ACHN (cell line): ENCODE measurements at places on chromosomes 5 and 9.

GRCh38 chr5:109788596-109788995, 98.9 kb downstream of the MAN2A1 start:
- DNase-seq: no peak

DNA sequence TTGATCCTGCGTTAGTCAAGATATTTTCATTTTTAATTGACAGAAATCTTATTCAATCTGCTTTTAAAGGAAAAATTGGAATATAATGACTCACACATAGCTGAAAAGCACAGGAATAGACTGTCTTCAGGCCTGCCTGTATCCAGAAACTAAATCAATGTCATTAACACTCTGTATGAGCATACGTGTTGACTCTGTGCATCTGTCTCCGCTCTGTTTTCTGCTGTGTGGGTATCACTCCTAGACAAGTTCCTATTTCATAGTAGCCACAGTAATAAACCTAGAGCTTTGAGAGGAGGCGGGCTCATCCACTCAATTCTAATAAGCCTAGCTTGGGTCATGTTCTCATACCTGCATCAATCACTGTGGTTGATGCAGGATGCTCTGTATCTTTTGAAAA, 267.6 kb downstream of the KCTD16 start:
- no peak for DNase-seq

DNA sequence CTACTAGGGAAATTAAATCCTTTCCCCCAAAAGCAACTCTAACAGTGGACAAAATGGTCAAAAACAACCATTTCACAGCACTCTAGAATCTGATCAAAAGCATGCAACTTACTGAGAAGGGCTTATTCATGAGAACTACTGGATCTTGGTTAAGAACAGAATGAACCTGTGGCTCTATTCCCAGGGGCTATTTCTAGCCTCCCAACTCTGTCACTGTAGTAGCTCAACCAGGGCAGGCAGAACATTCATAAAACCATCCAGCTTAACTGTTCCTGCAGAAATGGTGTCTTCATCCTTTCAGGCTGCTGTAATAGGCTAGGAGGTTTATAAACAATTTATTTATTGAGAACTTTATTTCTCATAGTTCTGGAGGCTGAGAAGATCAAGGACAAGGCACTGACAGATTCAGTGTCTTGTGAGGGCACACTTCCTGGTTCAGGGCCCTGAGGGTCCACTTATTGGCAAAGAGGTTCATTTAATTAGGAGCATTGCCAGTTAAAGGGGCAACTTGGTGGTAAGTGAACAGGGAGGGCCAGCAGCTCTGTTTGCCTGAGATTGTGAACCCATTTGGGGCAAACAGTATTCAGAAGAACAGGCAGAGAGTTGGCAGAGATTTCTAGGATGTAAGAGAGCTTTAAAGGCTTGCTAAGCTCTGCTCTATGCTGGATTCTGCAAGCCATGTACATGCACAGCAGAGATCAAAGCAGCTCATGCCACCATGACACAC, 238.5 kb upstream of the FBXL7 start:
- no peak for DNase-seq

DNA sequence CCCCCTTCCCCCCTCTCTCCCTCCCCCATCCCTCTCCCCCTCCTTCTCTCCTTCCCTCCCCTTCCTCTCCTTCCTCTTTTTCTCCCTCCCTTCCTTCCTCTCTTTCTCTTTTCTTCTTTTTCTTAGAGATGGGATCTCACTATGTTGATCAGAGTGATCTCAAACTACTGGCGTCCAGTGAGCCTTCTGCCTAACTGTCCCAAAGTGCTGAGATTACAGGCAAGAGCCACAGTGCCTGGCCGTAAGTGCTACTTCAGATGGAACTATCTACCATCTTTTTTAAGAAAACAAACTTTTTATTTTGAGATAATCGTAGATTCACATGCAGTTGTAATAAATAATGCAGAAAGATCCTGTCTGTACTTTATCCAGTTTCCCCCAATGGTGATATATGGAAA, 6.3 kb downstream of the RCL1 start:
- DNase-seq: no peak

DNA sequence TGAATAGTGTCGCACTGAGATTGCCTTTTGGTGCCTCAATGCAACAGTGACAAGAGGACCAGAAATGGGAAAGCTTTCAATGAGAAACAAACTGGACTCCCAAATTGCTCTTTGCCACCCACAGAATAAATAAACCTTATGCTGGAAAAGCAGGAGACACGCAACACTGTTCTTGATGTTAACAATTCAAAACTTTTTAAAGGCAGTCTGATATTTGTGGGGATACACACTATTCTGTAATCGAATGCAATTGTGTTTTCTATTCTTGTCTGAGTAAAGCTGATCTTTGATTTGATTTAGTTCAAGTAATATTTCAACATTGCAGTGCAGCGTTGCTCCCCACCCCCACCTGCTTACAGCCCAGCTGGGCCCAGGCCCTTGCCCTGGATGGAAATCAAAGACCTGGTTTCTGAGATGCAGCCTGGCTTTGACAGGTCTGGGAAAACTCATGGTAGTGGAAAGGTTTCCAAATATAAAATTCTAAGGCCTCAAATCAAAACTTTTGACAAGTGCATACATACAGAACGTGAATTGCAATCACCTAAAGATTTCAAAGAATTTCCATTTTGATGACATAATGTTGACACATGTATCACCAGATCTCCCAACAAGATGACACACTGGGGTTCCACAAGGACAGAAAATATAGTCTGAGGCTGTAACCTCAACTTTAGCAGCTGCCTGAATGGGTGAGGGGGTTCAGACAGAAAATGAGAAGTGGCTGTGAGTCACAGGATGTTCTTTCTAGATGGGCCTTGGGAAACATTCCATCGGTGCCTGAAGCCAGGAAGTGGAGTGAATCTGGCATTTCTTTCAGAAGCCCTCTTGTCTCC, 55.1 kb downstream of the ABCA1 start:
- DNase-seq: peak; percentile 73

DNA sequence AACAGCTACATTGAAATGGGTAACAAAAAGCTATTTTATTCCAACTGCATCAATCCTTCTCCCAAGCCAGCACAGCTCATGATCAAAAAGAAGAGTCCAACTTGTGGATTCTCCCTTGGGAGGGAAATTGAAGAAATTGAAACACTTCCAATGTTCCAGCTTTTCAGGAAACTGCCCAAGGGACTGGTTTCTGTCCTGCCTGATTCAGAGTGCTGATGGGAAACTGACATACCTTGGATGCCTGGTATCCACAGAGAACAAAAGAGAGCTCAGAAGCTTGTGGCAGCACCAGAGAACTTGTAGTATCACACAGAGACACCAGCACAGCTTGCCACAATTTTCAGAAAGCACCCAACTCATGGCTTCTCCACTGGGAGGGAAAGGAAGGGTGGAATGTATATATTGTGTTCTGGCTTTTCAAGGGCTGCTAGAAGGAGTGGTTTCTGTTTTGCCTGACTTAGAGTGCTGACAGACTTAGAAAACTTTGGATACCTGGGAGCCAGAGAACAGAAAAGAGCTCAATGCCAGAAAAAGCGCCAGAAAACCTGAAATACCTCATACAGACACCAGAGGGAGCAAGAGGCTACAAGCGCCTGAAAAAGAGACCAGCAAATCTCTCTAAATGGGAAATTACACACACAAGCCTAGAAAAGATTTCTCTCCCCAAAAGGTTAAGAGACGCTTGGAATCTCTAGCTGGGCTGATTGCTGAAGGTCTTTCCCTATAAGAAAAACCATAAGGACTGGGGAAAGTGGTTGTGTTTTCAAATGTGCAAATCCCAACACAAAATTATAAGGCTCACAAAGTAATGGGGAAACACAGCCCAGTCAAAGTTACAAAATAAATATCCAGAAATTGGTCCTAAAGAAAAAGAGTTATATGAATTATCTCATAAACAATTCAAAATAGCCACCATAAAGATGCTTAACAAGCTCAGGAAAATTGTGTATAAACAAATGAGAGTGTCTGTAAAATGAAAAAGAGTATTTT, 178.8 kb downstream of the SPOCK1 start:
- DNase-seq: peak; percentile 60

DNA sequence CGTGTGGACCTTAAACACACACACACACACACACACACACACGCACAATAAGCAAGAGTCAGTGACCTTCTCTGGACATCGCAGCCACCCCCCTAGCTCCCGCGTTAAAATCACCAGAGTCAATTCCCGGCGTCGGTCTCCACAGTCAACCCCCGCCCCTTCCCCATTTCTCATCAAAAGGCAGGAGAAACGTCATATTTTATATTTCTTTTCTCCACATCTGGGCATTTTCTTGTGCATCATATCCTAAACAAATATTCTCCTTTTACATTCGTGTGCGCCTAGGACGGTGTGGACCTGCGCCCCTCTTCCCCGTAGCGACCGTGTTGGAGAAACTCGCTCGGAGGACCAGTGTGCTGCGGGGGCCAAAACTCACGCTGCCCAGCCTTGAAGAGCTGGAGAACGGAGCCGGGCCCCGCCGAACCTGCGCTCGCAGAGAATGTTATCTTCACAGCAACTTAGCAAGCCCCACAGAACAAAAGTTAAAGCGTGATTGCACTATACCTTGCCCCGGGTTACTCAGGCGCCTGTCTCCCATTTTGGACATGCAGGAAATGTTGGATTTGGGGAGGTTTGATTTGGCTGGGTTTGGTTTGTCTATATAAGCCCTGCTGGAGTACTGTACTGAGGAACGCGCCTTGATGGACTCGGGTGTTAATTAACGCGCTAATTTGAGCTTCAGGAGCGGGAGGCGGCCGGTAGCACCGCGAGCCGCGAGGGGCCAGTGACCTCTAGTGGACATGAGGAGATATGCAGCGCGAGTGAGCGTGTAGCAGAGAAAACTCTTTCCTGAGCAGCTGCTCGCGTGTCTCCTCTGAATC, 192.4 kb downstream of the MEF2C start:
- peak; percentile 56 for DNase-seq
